ENCODE measurements at places on chromosomes 11 and 22.

DNA sequence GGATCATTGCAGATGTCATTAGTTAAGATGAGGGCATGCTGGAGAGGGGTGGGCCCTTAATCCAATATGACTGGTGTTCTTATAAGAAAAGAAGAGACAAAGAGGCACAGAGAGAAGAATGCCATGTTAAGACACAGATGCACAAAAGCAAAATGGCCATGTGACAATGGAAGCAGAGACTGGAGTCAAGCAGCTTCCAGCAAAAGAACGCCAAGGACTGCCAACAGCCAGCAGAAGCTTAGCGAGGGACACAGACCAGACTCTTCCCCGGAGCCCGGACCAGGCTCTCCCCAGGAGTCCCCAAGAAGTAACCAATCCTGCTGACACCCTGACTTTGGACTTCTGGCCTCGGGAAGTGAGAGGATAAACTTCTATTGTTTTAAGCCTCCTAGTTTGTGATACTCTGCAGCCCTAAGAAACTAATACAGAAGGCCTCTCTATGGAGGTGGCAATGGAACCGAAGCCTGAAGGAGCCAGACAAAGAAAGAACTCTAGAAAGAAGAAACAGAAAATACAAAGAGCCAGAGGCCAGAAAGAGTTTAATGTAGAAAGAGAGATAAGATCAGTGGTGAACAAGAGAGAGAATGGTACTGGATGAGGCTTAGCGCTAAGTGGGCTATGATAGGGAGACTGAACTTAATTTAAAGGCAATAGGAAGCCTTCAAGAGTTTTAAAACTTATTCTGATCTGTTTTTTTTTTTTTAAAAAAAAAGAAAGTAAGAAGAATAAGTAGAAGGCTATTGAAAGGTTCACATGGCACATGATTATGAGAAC, 27.7 kb downstream of the PRCP start:
- no peak for DNase-seq

GRCh38 chr11:67261946-67262681, 4.2 kb upstream of the GRK2 start:
- DNase-seq, result no peak

- DNase-seq, result no peak
These were observed 5.1 kb upstream of the PPFIA1 start for GRCh38 chr11:70265341-70265740.

- no peak for DNase-seq
These were observed 54.6 kb downstream of the IGLL1 start for GRCh38 chr22:23525510-23525909.

GRCh38 chr22:25019427-25020184, 67.1 kb downstream of the KIAA1671 start:
- DNase-seq, result no peak

- no peak for DNase-seq
These were observed 730.6 kb downstream of the METTL15 start for GRCh38 chr11:28838741-28839140.

GRCh38 chr11:75492181-75492820, 33.4 kb downstream of the GDPD5 start:
- peak; percentile 10 for DNase-seq

GRCh38 chr11:107710301-107710700, 1.6 kb downstream of the SLN start:
- DNase-seq, result no peak

DNA sequence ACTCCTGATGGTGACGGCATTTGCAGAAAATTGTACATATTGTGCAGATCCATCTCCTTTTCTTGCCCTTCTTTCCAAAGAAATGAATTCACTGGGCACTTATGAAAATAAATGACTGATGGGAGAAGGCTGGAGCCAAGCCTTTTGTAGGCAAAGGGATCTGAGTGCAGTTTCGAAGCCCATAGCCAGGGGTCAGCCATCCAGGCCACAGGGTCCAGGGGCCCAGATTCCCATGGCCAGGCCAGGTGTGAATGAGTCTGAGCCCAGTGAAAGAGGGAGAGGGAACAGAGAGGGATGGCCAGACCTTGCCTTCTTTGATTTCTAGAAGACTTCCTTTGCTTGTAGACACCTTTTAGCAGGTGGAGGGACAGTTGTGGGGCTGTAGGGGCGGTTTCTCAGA, 209.1 kb downstream of the KIRREL3 start:
- no peak for DNase-seq

All from stimulated activated CD8-positive, alpha-beta memory T cell treated with anti-CD3 and anti-CD28 coated beads, Interleukin-7, amount 100 ng/mL, for 1 hour (primary cell).